ENCODE measurements at places on chromosomes 3 and 15.
A peak's percentile ranks its signal among the peaks of the same experiment; 100 is the strongest.

DNA sequence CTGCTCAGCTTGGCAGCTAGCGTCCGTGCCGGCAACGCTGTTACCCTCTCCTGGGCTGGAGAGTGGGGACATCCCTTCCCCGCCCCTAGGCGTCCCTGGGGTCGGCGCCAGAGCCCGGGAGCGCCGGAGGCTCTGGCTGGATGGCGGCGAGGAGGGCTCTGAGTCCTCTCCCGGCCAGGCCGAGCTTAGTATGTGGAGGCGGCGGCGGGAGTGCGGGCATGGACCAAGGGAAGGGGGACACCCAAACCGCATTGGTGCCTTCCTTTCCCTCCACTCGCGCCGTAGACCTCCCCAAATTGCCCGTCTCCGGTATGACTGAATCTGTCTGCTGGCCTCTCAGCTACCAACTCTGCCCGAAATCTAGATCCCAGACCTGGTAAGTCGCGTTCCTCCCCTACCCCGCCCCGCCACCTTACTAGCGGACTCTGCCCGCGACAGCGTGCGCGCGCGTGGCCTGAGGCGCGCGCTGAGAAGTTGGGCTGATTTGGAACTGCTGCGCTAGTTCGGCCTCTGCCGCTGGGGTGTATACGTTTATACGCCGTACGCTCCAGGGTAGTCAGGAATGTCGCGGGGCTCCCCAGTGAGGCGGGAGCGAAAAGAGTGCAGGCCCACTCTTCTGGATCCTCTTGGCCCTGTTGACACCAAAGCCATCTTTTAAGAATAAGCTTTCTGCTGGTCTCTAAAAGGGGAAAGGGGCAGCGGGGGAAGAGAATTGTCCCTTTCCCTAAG is 12.2 kb downstream of the ZIC1 start:
- no peak for DNase-seq

DNA sequence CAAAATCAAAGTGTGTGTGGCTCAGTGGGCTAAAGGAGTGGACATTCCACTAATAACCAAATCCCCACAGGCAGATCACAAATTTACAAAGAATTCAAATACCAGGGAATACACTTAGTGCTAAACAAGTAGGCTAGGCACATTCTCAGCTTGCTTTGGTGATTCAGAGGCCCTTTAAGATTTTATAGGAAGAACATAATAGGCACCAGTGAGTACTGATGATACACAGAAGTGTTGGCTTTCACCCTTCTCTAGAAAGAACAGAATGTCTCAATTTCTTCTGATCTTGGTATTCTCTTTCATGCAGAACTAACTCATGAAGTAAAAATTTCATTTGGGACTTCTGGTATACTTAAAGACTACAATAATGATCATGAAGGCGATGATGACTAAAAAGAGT is 55.0 kb downstream of the POLR2M start:
- no peak for DNase-seq

- no peak for DNase-seq
Observed at GRCh38 chr3:170947018-170947769, 38.8 kb upstream of the EIF5A2 start.

DNA sequence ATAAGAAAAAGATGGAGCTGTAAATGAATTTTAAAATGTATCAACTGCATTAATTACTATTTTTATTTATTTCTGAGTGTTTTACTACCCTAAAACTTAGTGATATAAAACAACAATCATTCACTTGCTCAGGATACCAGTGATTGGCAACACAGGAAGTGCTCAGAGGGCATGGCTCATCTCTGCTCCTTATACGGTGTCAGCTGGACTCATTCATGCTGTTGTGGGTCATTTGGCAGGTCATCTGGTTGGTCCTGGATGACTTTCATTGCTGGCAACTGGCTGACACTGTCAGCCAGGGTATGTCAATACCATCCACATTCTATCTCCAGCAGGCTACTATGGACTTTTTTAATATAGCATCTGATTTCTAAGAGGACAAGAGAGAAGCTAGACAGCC is 689.6 kb upstream of the NECTIN3 start:
- DNase-seq: no peak

GRCh38 chr3:138355071-138355470 is 6.7 kb downstream of the MRAS start:
- DNase-seq: no peak

GRCh38 chr3:14536837-14537589 is 3.1 kb downstream of the GRIP2 start:
- DNase-seq: no peak

DNA sequence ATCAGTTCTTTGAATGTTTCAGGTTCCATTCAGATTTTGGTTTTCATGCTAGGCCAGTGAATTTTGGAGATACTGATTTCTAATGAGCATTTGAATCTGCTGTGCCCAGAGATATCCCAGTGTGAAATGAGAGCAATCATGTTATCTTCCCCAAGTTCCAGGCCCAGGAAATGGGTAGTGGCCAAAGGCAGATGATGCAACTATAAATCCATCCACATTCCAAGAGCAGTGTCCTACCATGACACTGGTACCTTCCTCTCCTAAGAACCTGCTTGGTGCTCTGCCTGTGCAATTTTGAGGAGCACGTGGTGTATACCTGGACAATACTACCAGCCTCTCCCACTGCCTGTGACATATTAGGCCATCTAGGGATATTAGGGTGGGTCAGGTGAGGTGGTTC is 186.8 kb downstream of the SLCO3A1 start:
- DNase-seq: no peak

DNA sequence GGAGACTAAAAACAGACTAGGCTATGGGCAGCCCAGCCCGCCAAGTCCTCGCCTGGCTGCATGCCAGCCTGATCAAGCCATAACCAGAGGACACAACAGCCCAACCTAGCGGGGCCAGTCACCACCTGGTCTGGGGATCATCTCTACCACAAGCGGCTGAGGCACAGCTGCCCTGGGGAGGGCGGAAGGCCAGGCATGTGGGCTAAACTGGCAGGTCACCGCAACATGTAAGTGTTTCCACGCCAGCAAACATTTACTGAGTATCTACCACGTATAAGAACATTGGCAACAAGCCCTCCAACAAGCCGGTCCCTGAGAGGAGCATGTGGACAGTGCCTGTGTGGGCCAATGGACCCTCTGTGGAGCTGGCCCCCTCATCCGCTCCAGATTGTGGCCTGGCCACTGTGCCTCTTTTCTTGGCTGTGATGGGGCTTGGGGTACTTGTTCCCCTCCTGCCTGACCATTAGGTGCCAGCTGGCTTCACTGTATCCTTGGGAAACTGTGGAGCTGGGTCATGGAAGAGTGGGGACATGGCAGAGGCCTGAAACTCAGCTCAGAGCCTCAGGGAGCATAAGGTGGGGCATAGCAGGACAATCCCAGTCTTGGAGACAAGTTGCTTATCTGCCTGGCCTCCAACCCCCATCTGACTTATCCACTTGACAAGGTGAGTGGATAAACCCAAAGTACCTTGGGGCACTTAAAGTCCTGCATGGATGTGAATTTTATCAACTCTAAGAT is 9.0 kb downstream of the UBXN7 start:
- DNase-seq: peak; percentile 33

GRCh38 chr3:38524141-38524739 is 28.1 kb downstream of the EXOG start:
- DNase-seq: no peak

Measured in NCI-H146 (cell line).